Uterus (tissue), 4 donors: ENCODE measurements at places on chromosomes 6 and 20. TPM values are rescaled to one million over a fixed set of nuclear protein-coding genes. Genes with fewer than 3 reads are reported as not detected.

CHRNA4 gene
- not detected for total RNA-seq

PLA2G7 gene
- total RNA-seq: not detected

NOTCH4 gene
- 10.9 TPM for total RNA-seq

CLVS2 gene
- 0.14 TPM for total RNA-seq

SYTL3 gene
- 12.4 TPM for total RNA-seq

NFKBIL1 gene
- total RNA-seq: 19.7 TPM

PTP4A1 gene
- total RNA-seq: 28.5 TPM

LAMP5 gene
- total RNA-seq: 0.43 TPM

RIPPLY2 gene
- not detected for total RNA-seq

SNX9 gene
- 40.2 TPM for total RNA-seq

RREB1 gene
- 15.1 TPM for total RNA-seq

SAMD3 gene
- total RNA-seq: 4.9 TPM

MYCT1 gene
- total RNA-seq: 10.0 TPM

IRF4 gene
- not detected for total RNA-seq

MAP7 gene
- total RNA-seq: 0.29 TPM

RHAG gene
- not detected for total RNA-seq

PPT2 gene
- 31.1 TPM for total RNA-seq

HSPA1L gene
- 0.59 TPM for total RNA-seq

TMEM244 gene
- not detected for total RNA-seq

ITCH gene
- 35.6 TPM for total RNA-seq

ZFP64 gene
- total RNA-seq: 23.4 TPM

OPRM1 gene
- 0.14 TPM for total RNA-seq

SMIM28 gene
- not detected for total RNA-seq

CASS4 gene
- 0.76 TPM for total RNA-seq

TMX4 gene
- 76.0 TPM for total RNA-seq

MUCL3 gene
- not detected for total RNA-seq

SMOC2 gene
- total RNA-seq: 132 TPM

DEFB124 gene
- not detected for total RNA-seq

CPXM1 gene
- 15.3 TPM for total RNA-seq

TBX18 gene
- total RNA-seq: under 0.01 TPM

HSPA1A gene
- total RNA-seq: 261 TPM

PRR18 gene
- total RNA-seq: not detected

WASF1 gene
- 12.4 TPM for total RNA-seq

ETV7 gene
- total RNA-seq: 1.3 TPM
